NCI-H1092 (cell line): ENCODE measurements at places on chromosomes 1 and 21.

DNA sequence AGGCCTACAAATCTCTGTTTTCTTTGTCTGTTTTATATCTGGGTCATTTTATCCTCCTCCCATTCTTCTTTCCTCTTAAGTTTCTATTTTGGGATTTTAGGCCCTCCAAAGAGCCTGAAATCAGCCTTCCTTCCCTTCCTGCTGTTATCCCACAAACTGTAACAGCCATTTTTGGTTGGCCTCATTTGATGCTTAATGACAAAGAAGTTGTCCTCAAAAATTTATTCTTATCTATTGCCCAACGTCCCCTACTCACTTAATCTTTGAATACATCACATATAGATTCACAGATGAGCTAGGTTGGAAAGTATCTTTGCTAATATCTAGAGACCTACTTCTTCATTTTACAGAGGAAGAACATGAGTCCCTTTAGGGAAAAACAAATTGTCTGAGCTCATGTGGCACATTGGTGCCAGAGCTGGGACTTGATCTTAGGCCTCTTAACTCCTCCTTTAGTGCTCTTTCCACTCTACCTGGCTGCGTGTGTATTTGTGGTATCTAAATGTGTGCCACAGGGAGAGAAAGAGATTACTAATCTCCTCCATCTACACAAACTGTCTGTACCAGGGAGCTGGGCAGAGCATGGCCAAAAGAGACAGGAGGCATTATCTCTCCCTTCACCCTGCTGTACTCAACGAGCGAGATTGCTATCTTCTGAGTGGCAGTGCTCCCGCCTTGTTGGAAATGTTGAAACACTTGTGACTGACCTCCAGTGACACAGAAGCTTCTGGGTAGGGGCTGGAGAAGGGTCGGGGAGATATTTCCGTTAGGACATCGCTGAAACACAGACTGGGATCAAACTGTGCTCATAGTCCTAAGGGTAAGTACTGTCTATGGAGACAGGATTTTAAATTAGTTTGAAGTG, 30.1 kb downstream of the RHEX start:
- no peak for DNase-seq

GRCh38 chr21:46297338-46298271, 11.5 kb downstream of the YBEY start:
- DNase-seq, result no peak

- DNase-seq, result peak; percentile 96
Observed at GRCh38 chr1:107532318-107532717, 391.5 kb downstream of the NTNG1 start.

GRCh38 chr1:32967888-32968568, 3.4 kb upstream of the RNF19B start:
- no peak for DNase-seq

DNA sequence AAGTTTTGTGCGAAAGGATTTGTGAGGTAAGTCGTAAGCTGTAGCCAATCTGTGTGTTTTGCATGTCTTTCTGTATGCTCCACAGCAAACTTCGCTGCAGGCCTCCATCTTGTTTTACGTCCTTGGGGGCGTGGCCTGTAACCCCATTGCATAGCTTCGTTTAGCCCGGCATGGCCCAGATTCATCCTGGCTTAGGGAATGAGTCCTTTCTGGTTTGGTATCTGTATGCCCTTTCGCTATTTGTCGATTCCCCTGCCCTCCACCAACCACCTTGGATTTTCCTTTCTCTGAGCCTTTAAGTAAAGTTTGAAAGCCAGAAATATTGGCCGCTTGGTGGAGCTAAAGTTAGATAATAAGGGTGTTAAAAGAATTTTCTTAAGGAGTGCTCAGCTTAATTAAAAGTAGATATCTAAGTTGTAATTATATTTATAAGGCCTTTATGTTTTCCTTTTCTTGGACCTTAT, 1.1 kb downstream of the THEM4 start:
- DNase-seq, result no peak

DNA sequence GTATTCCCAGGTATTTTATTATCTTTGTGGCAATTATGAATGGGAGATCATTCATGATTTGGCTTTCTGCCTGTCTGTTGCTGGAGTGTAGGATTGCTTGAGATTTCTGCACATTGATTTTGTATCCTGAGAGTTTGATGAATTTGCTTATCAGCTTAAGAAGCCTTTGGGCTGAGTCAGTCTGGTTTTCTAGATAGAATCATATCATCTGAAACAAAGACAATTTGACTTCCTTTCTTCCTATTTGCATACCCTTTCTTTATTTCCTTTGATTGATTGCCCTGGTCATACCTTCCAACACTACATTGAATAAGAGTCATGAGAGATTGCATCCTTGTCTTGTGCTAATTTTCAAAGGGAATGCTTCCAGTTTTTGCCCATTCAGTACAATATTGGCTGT, 8.0 kb downstream of the OR2L3 start:
- no peak for DNase-seq

GRCh38 chr1:1014799-1015681, 1.7 kb downstream of the ISG15 start:
- no peak for DNase-seq

DNA sequence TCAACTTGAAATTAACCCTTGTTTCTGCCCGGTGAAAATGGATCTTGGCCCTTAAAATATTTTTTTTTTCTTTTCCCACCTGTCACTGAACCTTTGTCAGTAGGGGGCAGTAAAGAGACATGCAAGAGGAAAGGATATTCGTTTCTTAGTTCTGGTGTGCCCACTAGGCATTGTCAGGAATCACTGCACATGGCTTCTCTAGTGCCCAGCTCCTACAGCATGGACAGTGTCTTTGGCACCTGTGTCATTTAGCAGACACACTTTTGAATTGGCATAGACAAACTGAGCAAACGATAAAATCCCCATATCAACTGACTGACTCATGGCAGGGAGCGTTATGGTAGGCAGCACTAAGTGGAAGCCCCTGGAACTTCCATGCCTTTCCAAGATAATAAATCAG, 1048.1 kb downstream of the BRINP3 start:
- DNase-seq, result peak; percentile 13

DNA sequence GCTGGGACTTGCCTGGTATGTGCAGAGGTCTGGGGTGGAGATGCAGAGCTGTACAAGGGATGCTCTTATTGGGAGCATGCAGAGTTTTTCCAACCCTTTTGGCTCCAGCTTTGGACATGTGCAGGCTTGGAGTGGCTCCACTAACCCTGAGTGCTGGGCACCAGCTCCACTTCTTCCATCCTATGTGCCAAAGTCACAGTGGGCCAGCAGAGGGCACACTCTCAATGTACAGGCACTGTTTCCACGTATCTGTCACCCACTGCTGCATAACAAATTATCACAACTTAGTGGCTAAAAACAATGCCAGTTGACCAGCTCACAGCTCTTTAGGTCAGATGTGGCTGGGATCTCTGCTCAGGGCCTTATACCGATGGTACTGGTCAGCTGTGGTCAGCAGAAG, 631.8 kb downstream of the AJAP1 start:
- DNase-seq, result no peak

- no peak for DNase-seq
Observed at GRCh38 chr21:46168238-46168637, 12.9 kb upstream of the FTCD start.

DNA sequence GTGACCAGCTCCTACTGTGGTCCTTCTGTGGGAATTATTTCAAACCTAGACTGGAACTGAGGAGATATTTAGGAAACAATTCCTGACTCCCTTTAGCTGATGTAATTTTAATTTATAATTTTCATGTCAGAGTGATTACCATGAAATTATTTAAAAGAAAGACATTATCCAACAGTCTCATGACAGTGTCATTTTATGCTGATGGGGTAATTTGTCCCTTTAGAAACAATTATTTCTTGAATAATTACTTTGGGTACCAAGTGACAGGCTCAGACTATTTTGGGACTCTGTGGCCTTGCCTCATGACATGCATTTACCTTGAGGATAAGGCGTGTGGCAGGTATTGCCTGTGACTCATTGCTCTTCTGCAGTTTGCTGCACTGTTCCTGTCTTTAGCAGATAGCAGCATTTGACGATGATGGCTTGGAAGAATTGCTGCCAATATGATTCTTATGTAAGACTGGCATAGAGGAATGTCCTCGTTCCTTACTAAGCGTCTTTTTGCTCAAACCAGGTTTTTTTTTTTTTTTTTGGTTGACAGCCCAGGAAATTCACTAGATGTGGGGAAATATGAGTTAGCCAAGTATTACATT, 206.0 kb upstream of the HMCN1 start:
- no peak for DNase-seq

- no peak for DNase-seq
Observed at GRCh38 chr1:84750110-84750730, 60.0 kb upstream of the SSX2IP start.

GRCh38 chr1:30143517-30143916, 579.9 kb downstream of the MATN1 start:
- DNase-seq, result no peak

- no peak for DNase-seq
Observed at GRCh38 chr1:46218443-46218842, 15.3 kb downstream of the LURAP1 start.

DNA sequence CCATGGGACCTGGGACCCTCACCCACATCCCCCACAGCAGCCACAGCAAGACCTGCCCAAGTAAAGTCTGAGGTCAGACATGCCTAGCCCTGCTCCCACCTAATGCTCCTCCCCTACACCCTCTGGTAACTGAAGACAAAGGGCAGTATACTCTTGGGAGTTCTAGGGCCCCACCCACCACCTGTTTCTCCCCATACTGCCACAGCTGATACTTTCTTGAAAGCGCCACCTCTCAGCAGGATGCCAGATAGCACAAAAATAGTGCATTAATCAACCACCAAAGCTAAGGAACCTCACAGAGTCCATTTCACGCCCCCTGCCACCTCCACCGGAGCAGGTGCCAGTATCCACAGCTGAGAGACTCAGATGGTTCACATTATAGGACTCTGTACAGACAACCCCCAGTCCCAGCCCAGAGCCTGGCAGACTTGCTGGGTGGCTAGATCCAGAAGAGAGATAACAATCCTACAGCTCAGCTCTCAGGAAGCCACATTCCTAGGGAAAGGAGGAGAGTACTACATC, 238.1 kb downstream of the LRRC40 start:
- no peak for DNase-seq
